Dermis lymphatic vessel endothelial cell (primary cell): ENCODE measurements at places on chromosomes 1 and 21. TPM values are rescaled to one million over a fixed set of nuclear protein-coding genes. Genes with fewer than 3 reads are reported as not detected.

Gene PTPN22
- total RNA-seq, result not detected in 2 replicates

Gene KRTAP19-6
- total RNA-seq, result not detected in 2 replicates

Gene KCTD3
- 49.1 and 57.8 TPM in 2 replicates for total RNA-seq

Gene RGS16
- 0.98 and 1.3 TPM in 2 replicates for total RNA-seq

Gene ITSN1
- 47.7 and 48.9 TPM in 2 replicates for total RNA-seq

Gene CDA
- total RNA-seq, result 0.43 and 0.95 TPM in 2 replicates

Gene RAP1GAP
- total RNA-seq, result under 0.01 TPM in 2 replicates
